ENCODE measurements at places on chromosomes 16 and 17.

GRCh38 chr17:30600830-30601494 lies 123.8 kb downstream of the GOSR1 start:
- DNase-seq, result peak; percentile 25

- DNase-seq, result no peak
Observed at GRCh38 chr17:83067718-83068261, 11.6 kb upstream of the METRNL start.

- DNase-seq, result no peak
Observed at GRCh38 chr16:74268372-74268782, 28.2 kb upstream of the PSMD7 start.

DNA sequence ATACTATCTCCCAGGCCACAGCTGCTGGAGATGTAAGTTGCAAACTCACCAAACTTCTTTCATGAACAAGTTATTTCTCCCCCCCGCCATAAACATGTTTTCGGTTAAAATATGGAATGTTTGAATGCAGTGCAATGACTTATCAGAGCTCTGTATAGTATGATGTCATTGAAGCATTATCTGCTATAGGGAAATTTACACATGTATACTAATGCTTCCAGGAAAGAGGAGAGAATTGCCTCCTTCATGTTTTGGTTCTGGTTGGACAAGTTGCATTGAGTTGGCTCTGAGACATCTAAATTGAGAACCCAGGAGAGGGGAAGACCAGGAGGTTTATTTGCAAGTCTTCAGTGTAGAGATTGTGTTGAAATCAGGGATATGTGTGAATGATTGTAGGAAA lies 20.8 kb downstream of the UQCRC2 start:
- DNase-seq, result no peak

GRCh38 chr16:53922807-53923571 lies 219.0 kb downstream of the FTO start:
- DNase-seq, result no peak

GRCh38 chr16:52090080-52090479 lies 456.9 kb downstream of the TOX3 start:
- DNase-seq, result peak; percentile 57

DNA sequence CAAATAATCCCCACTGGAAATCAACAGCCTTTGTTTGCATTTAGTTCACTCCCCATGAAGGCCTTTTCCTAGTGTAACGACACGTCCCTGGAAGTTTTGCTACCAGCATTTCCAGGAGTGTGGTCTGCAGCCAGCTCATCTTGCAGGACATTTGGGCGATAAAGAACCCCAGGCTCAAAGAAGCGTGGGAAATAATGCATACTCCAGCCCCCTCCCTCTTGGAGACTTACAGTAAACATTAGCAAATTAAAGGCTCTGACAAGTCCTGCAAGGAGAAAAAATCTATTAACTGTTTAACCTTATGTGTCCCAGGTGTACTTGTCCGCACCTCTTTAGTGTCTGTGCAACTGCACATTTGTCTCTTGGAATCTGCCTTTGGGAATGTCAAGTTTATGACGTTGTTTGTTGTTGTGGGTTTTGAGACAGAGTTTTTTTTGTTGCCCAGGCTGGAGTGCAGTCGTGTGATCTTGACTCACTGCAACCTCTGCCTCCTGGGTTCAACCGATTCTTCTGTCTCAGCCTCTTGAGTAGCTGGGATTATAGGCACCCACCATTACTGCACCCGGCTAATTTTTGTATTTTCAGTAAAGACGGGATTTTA lies 131.1 kb downstream of the ABCC1 start:
- no peak for DNase-seq

- no peak for DNase-seq
Observed at GRCh38 chr16:46949241-46949892, 24.1 kb downstream of the DNAJA2 start.

GRCh38 chr16:25893332-25893731 lies 201.6 kb downstream of the HS3ST4 start:
- no peak for DNase-seq

DNA sequence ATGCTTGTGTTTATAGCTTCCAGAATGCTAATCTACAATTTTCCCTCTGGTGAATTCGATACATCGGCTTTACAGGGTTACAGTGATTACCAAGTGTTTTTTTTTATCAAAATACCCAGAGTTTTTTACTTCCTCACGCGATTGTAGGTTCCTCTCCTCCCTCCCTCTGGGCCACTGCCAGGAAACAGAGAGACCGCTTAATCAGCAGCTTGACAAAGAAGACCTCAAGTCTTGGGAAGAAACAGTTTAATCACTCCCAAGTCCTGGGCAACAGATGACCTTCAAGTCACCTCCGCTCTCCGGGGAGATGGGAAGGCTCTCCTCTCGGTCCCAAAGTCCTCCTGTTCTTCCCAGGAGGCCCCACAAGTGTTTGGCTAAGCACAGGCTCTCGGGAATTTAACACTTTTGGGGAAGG lies 23.5 kb downstream of the SMTNL2 start:
- peak; percentile 64 for DNase-seq

GRCh38 chr17:58283674-58284612 lies 3.2 kb upstream of the MPO start:
- DNase-seq, result no peak

DNA sequence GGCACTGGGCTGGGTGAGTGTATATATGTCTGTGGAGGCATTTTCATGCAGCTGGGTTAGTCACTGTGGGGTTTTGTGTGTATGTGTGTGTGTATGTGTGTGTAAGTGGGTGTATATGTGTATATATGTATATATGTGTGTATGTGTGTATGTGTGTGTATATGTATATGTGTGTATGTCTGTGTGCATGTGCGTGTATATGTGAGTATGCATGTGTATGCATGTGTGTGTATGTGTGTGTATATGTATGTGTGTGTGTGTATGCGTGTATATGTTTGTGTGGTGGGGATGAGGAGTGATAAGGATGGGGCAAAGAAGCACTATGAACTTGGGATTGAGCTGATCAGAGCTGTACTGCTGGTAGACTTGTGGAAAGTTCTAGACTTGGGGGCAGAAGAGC lies 29.0 kb upstream of the PLLP start:
- DNase-seq, result no peak

DNA sequence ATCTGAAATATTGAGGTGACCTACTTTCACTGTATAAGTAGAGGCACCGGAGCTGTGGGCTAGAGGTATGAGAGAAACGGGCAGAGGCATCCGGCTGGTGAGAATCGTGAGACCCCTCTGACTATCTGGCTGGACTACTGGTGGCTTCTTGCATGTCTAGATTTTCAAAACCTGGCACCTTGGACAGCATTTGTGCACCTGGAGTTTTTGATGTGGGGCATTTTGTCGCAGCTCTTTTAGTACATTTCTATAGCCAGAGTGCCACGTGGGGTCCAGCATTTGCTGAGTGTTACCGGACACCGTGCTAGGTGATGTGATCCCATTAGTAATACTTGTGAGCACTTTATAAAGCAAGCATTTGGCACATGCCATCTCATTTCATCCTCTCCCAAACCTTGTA lies 32.6 kb upstream of the SHISA9 start:
- DNase-seq, result no peak

DNA sequence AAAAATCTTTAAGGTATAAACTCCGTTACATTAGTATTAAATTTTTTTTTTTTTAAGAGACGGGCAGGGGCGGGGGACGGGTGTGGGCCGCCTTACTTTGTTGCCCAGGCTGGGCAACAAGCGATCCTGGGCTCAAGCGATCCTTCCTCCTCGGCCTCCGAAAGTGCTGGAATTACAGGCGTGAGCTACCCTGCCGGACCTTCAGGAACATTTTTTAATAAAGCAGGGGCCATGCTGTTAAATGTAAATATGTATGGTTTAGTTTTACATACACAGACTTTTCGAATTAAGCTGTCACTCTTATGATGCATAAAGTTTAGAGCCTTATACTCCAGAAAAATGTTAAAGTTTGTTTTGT lies 2.4 kb downstream of the PPM1D start:
- no peak for DNase-seq

- no peak for DNase-seq
Observed at GRCh38 chr16:4399001-4399730, 17.2 kb downstream of the CORO7 start.

GRCh38 chr17:82475458-82475857 lies 16.9 kb downstream of the NARF start:
- DNase-seq, result peak; percentile 63

DNA sequence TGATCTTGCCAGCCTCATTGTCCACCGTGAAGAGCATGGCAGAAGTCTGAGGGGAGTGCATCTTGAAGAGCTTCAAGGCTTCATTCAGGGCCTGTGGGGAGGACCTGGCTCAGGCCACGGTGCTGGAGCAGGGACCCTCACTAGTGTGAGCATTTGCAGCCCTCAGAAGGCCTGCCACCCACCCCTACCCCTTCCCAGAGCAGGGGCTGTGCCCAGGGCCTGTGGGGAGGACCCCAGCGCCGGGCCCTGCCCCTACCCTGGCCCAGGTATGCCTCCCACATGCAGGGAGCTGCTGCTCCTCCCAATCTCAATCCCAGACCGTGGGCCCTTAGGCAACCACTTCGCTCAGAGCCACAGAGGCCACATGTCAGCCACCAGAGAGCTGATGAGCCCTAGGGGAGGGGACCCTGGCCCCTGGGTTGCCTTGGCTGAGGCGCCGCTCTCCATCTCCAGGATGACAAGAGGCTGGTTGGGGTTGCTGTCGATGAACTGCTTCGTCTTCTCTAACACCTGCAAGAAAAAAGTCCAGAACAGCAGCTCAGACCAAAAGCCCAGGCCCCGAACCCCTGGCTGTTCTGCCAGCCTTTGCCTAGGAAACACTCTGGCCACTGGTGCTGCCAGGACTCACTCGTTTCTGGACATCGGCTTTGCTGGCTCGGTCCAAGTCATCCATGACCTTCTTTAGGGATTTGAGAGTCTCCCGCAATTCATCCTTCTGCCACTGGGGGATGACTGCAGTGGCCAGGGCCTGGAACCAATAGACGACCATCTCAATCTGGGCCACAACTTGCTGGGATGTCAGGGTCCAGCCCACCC lies 1.8 kb upstream of the EXOSC6 start:
- DNase-seq, result peak; percentile 48

- no peak for DNase-seq
Observed at GRCh38 chr17:60455378-60455777, 33.1 kb downstream of the CHCT1 start.

GRCh38 chr16:2340564-2341455 lies at the start of gene ABCA3:
Gene ABCA3 (minus strand): TSS chr16:2340728. CDS start chr16:2326466, 14,262 bp downstream.
- peak; percentile 88 for DNase-seq

DNA sequence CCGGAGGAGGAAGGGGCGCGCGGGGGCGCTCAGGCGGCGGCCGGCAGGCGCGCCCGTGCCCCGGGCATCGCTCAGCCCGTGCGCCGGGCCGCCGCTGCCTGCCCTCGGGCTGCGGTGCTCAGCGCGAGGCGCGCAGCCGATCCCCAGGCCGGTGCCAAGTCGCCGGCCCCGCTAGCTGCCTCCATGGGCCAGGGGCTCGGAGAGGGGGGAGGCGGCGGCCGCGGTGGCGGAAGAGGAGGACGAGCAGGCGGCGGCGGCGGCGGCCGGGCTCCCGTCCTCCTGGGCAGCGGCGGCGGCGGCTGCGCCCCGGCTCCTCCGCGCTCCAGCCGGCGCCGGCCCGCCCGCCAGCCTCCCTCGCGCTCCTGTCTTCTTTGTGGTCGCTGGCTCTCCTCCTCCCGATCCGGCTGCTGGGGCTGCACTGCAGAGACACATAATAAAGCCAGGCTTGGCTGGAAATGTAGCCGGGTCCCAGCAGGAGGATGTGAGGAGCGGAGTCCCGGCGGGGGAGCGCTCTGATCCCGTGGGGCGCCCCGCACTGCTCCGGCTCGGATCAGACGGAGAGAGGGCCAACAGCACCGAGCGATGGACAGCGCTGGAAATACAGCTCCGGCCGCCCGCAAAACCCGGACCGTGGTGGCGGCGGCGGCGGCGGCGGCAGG lies 889 bp upstream of the ZNF423 start:
- DNase-seq, result peak; percentile 87

- DNase-seq, result no peak
Observed at GRCh38 chr17:38897671-38898290, 27.6 kb upstream of the LASP1NB start.

DNA sequence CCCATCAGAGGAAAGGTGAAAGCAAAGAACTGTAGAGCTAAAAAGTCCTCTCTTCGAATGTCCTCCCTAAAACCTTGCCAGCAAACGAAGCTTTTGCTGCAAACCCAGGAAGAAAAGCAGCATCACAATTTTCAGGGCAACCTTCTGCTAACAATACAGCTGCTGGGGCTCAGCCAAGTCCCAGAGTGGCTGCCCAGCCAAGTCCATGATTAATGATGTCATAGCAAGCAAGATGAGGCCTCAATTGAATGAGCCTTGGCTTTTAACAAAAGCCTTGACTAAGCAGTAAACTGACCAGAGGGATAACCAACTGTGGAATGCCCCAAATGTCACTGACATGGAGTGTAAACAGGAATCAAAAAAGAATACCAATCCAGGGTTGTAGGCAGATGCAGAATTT lies 342.7 kb downstream of the PMP22 start:
- DNase-seq, result no peak

DNA sequence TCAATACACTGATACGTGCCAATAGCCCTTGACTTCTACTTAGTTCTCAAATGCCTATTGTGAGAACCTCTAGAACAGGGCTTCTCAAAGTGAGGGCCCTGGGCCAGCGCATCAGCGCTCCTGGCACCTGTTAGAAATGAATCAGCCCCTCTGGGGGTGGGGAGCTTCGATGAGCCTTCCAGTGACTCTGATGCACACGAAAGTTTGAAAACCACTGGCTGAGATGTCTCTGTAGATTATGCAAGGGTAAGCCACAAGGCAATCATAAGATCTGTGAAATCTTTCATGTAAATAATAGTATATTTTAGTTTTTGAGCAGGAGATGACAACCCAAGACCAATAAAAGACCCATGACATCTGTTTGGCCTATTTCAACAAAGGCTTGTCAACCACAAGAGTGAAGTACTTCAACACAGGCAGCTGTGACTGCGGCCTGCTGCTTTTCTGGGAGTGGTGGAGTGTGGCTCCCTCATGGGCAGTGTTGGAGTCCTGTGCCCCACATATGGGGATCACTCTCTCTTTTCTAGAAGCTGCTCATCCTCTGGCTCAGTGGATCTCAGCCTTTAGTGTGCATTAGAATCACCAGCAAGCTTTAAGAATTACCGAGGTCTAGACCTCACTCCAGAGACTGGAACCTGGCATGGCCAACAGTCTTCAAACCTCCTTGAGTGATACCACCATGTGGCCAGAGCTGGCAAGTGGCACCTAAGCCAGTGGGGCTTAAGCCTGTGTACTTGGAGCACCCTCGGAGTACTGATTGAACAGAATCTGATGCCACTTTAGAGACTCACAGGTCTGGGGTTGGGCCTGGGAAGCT lies 5.8 kb downstream of the MTHFSD start:
- no peak for DNase-seq

Data from fibroblast of skin of back (primary cell).